T-cell (primary cell): ENCODE measurements at places on chromosomes 2 and 18.

DNA sequence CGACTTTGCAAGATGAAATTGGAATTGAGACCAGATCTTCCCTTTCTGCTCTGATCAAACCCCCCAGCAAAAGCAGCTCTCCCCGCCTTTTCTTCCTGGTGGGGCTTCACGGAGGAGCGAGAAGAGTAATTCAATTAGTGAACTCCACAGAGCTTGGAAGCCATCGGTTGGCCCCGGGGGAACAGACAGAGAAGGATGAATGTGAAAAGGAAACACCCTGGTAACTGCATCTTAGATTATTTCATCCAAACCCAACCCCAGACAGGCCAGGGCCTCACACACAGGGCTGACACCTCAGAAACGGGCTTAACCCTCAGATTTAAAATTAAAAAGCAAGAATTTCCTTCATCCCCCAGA, 18.3 kb downstream of the SMAD7 start:
- DNase-seq, result no peak

- no peak for DNase-seq
Measured at GRCh38 chr2:21820271-21820670, 696.5 kb downstream of the TDRD15 start.

DNA sequence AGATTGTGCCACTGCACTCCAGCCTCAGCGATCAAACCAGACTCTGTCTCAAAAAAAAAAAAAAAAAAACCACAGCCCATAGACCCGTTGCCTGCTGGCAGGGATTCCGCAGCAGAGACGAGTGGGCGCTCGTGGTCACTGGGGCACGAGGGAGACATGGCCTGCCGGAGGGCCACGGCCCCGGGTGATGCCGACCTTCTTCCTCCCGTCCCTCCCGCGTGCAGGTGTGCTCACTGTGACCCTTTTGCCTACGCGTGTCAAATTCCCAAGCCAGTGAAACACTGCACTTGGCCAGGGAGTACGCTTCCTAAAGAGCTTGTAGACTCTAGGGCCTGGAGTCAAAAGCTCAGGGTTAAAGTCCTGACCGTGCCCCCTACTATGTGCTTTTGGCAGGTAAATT, 397.6 kb upstream of the MYT1L start:
- DNase-seq, result no peak

- DNase-seq, result no peak
Measured at GRCh38 chr2:157190151-157190550, 67.4 kb upstream of the GALNT5 start.

GRCh38 chr2:132752421-132753206, 82.6 kb upstream of the LYPD1 start:
- no peak for DNase-seq
